T1000 (cell line): ENCODE measurements at places on chromosomes 12 and 14.
A peak's percentile ranks its signal among the peaks of the same experiment; 100 is the strongest.

DNA sequence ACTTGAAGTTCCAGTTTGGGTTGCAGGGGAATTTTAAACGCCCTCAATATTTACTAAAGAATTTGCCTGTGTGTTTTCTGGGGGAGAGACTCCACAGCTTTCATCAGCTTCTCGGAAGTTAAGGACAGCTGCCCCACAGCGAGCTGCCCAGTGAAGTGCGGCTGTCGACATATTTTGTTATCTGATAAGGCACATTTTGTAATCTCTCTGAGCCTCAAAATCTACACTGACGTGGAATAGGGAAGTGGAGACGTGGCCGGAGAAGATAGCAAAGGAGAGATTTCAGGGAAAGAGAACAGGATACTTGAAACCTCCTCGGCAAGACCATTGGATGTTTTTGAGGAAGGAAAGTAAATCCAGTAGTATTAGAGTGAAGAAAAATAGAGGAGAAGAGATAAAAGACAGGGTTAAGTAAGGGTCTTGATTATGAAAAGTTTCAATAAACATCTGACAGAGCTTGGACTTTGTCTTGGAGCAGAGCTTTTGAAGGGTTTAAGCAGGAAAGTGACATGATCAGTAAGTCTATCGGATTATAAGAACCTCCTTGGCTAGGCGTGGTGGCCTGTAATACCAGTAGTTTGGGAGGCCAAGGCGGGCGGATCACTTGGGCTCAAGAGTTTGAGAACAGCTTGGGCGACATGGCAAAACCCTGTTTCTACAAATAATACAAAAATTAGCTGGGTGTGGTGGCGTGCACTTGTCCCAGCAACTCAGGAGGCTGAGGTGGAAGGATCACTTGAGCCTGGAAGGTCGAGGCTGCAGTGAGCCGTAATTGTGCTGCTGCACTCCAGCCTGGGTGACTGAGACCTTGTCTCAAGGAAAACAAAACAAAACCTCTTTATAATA is 1.1 kb downstream of the POLR3B start:
- no peak for DNase-seq

DNA sequence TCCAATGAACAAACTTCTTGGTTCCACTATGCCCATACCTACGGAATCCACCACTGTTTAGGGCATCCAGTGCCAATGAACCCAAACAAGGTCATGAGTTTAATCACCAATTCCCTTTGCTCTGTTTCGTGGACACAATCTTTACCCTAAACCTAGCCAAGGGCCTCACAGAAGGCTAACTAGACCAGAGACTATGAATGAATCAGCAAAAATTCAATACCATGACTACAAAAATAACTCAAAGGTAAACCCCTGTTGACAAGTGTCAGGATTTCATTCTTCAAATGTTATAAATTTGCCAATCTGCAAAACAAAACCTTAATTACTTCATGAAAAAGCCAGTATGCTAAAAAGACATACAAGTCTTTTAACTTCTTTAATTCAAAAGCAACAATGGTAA is 96.7 kb downstream of the CEP128 start:
- DNase-seq, result no peak

DNA sequence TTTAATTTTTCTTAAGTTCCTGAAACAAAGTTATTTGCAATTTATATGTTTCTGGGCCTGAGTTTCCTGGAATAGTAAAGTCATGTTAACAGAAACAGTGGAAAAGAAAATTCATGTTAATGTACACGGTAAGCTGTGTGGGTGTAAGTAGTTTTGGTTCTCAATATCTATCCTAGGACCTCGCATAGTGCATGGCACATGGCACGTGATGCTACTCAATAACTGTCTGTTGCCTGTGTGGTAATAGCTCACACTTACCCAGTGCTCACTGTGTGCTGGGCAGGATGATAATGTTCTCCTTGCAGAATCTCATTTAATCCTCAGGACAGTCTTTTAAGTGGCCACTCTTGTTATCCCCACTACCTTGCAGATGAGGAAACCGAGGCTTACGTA is 100.7 kb downstream of the DUSP16 start:
- DNase-seq, result no peak

- DNase-seq, result no peak
Measured at GRCh38 chr14:102125546-102125945, 14.2 kb upstream of the WDR20 start.

- DNase-seq, result no peak
Measured at GRCh38 chr12:39606712-39607423, 12.7 kb downstream of the ABCD2 start.

- no peak for DNase-seq
Measured at GRCh38 chr14:20486684-20487395, 17.6 kb downstream of the PNP start.

DNA sequence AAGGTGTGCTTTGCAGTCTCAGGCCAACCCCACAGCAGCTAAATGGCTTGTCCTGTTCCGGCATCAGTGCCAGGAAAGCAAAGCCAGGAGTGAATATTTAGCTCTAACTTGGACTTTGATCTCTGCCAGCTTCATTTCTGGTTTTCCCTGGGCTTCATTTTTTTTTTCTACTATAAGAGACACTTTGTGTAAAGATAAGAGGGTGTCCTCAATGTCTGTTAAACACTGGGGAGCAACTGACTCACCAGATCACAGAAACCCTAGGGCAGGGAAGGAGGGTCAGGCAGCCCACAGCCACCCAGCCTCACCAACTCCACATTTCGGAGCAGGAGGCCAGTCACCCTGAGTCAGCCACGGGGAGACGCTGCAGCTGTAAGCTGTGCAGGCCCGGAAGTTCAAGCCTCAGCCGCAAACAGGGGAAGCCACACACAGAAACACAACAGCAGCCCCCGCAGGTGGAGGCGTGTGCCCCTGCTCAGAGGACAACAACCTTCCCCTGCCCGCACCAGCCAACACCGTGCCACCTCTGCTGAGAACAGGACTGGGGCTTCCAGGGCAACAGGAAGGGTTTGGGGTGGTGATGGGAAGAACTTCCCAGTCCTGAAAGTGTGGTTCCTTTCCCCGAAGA is 6.3 kb downstream of the TNFRSF1A start:
- peak; percentile 83 for DNase-seq

DNA sequence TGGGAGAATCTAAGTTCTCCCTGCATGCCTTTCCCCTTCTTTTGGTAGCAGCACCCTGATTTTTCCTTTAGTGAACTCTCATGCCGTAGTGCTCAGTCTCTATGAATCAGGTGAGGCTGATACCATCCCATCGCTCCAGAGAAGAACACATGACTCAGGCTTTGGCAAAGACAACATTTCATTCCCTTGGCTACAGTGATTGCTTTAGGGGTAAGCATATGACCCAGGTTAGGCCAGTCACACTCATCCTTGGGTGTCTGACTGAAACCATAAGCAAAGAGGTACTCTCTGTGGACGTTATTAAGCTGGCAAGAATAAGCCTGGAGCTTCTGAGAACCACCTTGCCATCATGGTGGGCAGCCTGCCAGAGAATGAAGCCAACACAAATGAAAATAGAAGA is 141.8 kb downstream of the MYRFL start:
- peak; percentile 71 for DNase-seq
